ENCODE measurements at places on chromosomes 16 and 17.

DNA sequence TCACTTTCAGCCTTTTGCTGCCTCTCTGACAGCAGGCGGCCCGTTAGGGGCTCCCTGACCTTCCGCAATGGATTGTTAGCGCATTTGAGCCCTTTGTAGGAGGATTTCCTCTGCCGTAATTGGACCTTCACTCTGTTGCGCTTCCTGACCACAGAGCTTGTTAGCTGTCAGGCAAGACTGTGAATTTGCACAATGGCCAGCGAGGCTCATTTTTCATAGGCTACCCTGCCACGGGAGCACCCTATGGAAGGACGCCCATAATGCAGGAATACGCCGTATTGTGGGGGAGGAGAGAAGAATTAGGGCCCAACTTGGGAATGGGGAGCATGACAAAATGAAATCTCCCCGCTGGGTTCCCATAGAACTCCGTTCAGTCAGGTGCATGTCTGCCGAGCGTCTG is 205.2 kb upstream of the NLRP1 start:
- no peak for DNase-seq

- peak; percentile 85 for DNase-seq
These were observed 10.9 kb downstream of the COPZ2 start for GRCh38 chr17:48026502-48027321.

DNA sequence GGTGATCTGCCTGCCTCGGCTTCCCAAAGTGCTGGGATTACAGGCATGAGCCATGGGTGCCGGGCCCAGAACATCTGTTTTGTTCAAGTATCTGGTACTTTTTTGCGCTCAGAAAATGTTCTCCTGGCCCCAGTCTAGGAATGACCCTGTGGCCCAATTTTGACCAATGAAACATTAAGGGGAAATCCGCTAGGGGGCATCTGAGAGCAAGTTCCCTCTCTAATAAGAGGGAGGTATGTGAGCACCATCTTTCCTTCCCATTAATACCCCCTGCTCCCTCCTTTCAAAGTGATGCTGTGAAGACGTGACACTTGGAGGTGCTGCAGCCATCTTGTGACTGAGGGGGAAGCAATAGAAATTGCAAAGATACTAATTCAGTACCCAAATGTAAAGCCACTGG is 16.5 kb upstream of the CLEC3A start:
- DNase-seq = no peak

GRCh38 chr16:5065326-5065725 is 430 bp downstream of the C16orf89 start:
- no peak for DNase-seq

- no peak for DNase-seq
These were observed 50.8 kb upstream of the KLHDC4 start for GRCh38 chr16:87816507-87817100.

DNA sequence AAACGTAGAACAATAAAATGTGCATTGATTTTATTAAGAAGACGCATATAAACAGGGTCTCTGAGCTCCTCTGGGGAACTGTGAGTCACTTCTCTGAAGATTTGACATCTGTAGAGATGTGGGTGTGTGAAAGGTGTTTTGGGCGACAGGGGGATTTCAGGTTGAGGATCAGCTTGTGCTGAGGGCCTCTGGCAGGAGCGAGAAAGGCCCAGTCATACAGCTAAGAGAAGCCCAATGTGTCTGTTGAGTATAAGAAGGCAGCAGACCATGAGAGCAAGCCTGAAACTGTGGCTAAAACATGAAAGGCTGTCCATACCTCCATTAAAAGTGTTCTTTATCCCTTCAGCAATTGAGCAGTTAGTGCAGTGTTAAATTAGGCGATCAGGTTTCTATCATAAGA is 406.5 kb upstream of the MON1B start:
- DNase-seq = no peak
